Subcutaneous adipose tissue (tissue), 4 donors: ENCODE measurements at places on chromosomes 3 and 15. TPM values are rescaled to one million over a fixed set of nuclear protein-coding genes. Genes with fewer than 3 reads are reported as not detected.

The KLHL25 gene
- 8.5 TPM for total RNA-seq

The GOLGA6A gene
- total RNA-seq, result not detected

The DUOXA1 gene
- not detected for total RNA-seq

The ZNF280D gene
- 55.1 TPM for total RNA-seq

The GRAMD2A gene
- 0.65 TPM for total RNA-seq

The MST1R gene
- not detected for total RNA-seq

The SCN5A gene
- total RNA-seq, result not detected

The SLC2A2 gene
- total RNA-seq, result not detected

The ZMYND10 gene
- total RNA-seq, result 1.5 TPM

The ACTC1 gene
- total RNA-seq, result not detected
